Activated B cell treated with CpG ODN at 0.5 μM for 24 hours (primary cell): ENCODE measurements at places on chromosomes 5 and 9. TPM values are rescaled to one million over a fixed set of nuclear protein-coding genes. Genes with fewer than 3 reads are reported as not detected.
A peak's percentile ranks its signal among the peaks of the same experiment; 100 is the strongest.

- peaks cover 15% of the 10 kb centered on the region for H3K27me3 ChIP-seq
- no peak overlapping the region for H3K27ac ChIP-seq
- no peaks in the 10 kb centered on the region for H3K36me3 ChIP-seq
- no peak for DNase-seq
Observed at GRCh38 chr5:38515646-38516045, 40.8 kb downstream of the LIFR start.

GRCh38 chr5:14464671-14465070, 116.9 kb upstream of the OTULINL start:
- no peak for DNase-seq
- no peaks in the 10 kb centered on the region for H3K4me1 ChIP-seq
- no peaks in the 10 kb centered on the region for H3K27me3 ChIP-seq
- H3K4me3 ChIP-seq, result no peak overlapping the region
- H3K36me3 ChIP-seq, result peaks cover 88% of the 10 kb centered on the region

- DNase-seq, result no peak
- H3K4me1 ChIP-seq, result no peaks in the 10 kb centered on the region
Observed at GRCh38 chr9:88954066-88954465, 37.2 kb upstream of the S1PR3 start.

GRCh38 chr5:16933337-16933736, 2.8 kb downstream of the MYO10 start:
- H3K36me3 ChIP-seq, result no peaks in the 10 kb centered on the region
- peaks cover 23% of the 10 kb centered on the region for H3K4me1 ChIP-seq
- H3K27me3 ChIP-seq, result peaks cover 67% of the 10 kb centered on the region
- DNase-seq, result no peak

- no peak for DNase-seq
- no peak overlapping the region for H3K27ac ChIP-seq
- no peak overlapping the region for H3K4me3 ChIP-seq
- no peaks in the 10 kb centered on the region for H3K36me3 ChIP-seq
- H3K27me3 ChIP-seq, result no peaks in the 10 kb centered on the region
- no peaks in the 10 kb centered on the region for H3K4me1 ChIP-seq
Observed at GRCh38 chr9:25703701-25704357, 25.6 kb upstream of the TUSC1 start.

DNA sequence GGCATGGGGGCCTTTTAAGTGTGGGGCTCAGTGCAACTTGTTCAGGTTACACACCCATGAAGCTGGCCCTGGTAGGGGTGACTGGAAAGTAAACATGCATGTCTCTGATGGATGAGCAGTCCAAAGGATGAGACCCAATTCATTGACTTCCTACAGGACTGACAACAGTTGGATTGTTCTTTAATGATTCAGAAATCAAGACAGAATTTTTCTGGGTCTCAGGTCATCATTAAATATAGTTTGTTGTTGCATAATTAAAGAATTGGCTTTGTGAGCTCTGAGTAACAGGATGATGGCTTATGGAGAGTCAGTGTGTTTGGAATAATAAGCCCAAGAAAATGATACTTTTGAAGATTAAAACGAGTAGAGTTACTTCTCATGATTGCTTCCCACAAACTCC, 604.2 kb upstream of the CLINT1 start:
- no peak overlapping the region for H3K27ac ChIP-seq
- DNase-seq, result no peak
- H3K4me3 ChIP-seq, result no peak overlapping the region
- H3K27me3 ChIP-seq, result no peaks in the 10 kb centered on the region

- no peaks in the 10 kb centered on the region for H3K4me1 ChIP-seq
- DNase-seq, result no peak
- H3K27ac ChIP-seq, result no peak overlapping the region
- H3K4me3 ChIP-seq, result no peak overlapping the region
Observed at GRCh38 chr5:73591102-73591695, 25.7 kb downstream of the UTP15 start.

GRCh38 chr5:154359221-154359573, 86.6 kb upstream of the SAP30L start:
- no peaks in the 10 kb centered on the region for H3K4me1 ChIP-seq
- H3K36me3 ChIP-seq, result peaks cover 43% of the 10 kb centered on the region
- DNase-seq, result no peak
- no peak overlapping the region for H3K4me3 ChIP-seq

GRCh38 chr9:112104401-112104800, 70.7 kb downstream of the SUSD1 start:
- peaks cover 3% of the 10 kb centered on the region for H3K36me3 ChIP-seq
- H3K4me1 ChIP-seq, result peaks cover 57% of the 10 kb centered on the region
- no peak for DNase-seq
- peak overlapping the region; percentile 62 for H3K27ac ChIP-seq
- no peaks in the 10 kb centered on the region for H3K27me3 ChIP-seq

- DNase-seq, result no peak
- no peak overlapping the region for H3K4me3 ChIP-seq
- H3K27ac ChIP-seq, result no peak overlapping the region
- no peaks in the 10 kb centered on the region for H3K36me3 ChIP-seq
Observed at GRCh38 chr9:82101475-82101874, 112.9 kb downstream of the SPATA31D1 start.

GRCh38 chr9:27150746-27151406, 41.9 kb downstream of the TEK start:
- no peak overlapping the region for H3K27ac ChIP-seq
- peaks cover 1% of the 10 kb centered on the region for H3K27me3 ChIP-seq

GRCh38 chr9:133100506-133101355, 20.3 kb downstream of the RALGDS start:
- H3K36me3 ChIP-seq, result peaks cover 74% of the 10 kb centered on the region
- no peak for DNase-seq
- no peak overlapping the region for H3K4me3 ChIP-seq

DNA sequence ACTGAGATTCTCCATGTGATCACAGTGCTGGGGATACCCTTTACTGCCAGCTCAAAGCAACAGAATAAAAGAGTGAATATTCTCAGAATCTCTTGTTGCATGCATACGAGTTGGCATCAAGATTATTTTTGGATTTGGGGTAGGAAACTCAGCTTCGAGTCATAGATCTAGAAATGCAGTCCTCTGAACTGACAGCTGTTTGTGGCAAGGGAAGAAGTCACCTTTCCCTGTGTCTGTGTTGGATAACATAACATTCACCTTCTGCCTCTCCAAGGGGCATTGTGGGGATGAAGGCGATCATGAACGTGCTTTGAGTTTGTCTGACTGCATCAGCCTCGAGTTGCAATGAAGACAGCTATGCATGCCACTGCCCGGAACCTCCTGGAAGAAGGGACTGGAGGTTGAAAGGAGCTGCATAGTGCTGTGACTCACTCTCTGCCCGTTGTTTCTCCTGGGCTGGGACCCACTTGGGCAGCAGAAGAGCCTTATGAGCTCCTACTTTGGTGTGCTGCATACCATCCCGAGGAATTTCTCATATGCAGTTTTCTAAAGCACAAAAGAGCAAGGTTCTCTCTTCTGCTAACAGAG, 231.7 kb downstream of the ARHGAP26 start:
- H3K4me1 ChIP-seq, result peaks cover 82% of the 10 kb centered on the region
- DNase-seq, result no peak
- H3K4me3 ChIP-seq, result no peak overlapping the region
- H3K27ac ChIP-seq, result peak overlapping the region; percentile 94
- no peaks in the 10 kb centered on the region for H3K27me3 ChIP-seq

- no peaks in the 10 kb centered on the region for H3K27me3 ChIP-seq
- H3K4me1 ChIP-seq, result peaks cover 5% of the 10 kb centered on the region
- no peak for DNase-seq
- no peak overlapping the region for H3K27ac ChIP-seq
- no peak overlapping the region for H3K4me3 ChIP-seq
Observed at GRCh38 chr5:128111818-128112448, 28.4 kb downstream of the SLC12A2 start.

GRCh38 chr9:100534401-100534800, 43.5 kb upstream of the CAVIN4 start:
- no peak overlapping the region for H3K4me3 ChIP-seq
- H3K4me1 ChIP-seq, result no peaks in the 10 kb centered on the region
- no peak for DNase-seq
- H3K36me3 ChIP-seq, result no peaks in the 10 kb centered on the region
- H3K27ac ChIP-seq, result no peak overlapping the region

- H3K4me3 ChIP-seq, result peak overlapping the region; percentile 72
- no peak overlapping the region for H3K27ac ChIP-seq
- H3K27me3 ChIP-seq, result peaks cover 21% of the 10 kb centered on the region
- no peaks in the 10 kb centered on the region for H3K36me3 ChIP-seq
- peaks cover 16% of the 10 kb centered on the region for H3K4me1 ChIP-seq
Observed at GRCh38 chr5:61625681-61626621, 293.9 kb downstream of the ZSWIM6 start.

- DNase-seq, result no peak
- peaks cover 41% of the 10 kb centered on the region for H3K27me3 ChIP-seq
- H3K27ac ChIP-seq, result no peak overlapping the region
Observed at GRCh38 chr5:1011226-1011631, 2.6 kb downstream of the NKD2 start.

GRCh38 chr5:176188085-176188484, 50.1 kb upstream of the SIMC1 start:
- DNase-seq, result no peak
- H3K36me3 ChIP-seq, result no peaks in the 10 kb centered on the region

- no peaks in the 10 kb centered on the region for H3K4me1 ChIP-seq
- no peaks in the 10 kb centered on the region for H3K27me3 ChIP-seq
- H3K4me3 ChIP-seq, result no peak overlapping the region
- H3K27ac ChIP-seq, result no peak overlapping the region
Observed at GRCh38 chr5:167247816-167248215, 1043.6 kb upstream of the WWC1 start.

DNA sequence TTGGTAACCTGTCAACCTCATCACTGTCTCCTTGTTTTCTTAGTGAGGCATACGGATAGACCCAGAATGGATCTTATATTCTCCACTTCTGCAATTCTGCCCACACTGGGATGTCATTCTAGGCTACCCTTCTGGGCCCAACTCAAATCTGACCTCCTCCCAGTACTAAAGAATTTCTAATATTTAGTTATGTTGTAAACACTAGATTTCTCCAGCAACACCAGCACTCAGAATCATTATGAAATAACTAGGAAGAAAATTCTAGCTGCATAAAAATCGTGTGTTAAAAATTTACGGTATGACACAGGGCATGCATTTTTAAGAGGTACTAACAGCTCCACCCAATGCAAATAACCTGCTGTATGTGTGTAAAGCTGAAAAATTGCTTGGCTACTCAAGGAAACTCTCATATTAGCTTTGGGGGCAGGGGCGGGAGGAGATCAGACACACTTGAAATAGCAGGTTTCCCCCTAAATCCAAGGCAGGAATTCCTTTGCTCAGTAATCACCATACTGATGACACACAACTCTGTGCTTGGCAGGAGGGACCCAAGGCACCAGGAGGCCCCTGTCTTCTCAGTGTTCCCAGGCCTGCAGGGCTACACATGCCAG, 27.3 kb downstream of the MACROH2A1 start:
- H3K36me3 ChIP-seq, result peaks cover 85% of the 10 kb centered on the region
- DNase-seq, result no peak
- no peak overlapping the region for H3K27ac ChIP-seq
- peaks cover 20% of the 10 kb centered on the region for H3K4me1 ChIP-seq
- H3K4me3 ChIP-seq, result no peak overlapping the region

DNA sequence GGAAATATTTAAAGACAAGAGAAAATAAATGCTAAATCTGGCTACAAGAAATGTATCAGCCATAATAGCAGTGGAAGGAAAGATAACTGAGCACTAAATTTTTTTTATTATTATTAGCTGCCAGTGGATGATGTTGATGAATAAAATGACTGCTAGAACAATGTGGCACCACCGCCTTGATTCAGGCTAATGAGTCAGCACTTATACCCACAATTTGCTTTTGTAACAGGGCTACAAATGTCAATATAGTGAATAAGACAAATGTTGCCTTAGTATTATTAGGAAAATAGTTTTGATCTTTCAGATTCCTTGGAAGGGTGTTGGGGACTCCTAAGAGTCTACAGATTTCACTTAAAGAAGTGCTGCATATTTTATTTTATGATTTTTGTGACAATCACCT, 555.2 kb upstream of the GRAMD2B start:
- H3K36me3 ChIP-seq, result no peaks in the 10 kb centered on the region
- no peak overlapping the region for H3K4me3 ChIP-seq

GRCh38 chr9:113508111-113508749, 44.7 kb downstream of the RGS3 start:
- no peak overlapping the region for H3K4me3 ChIP-seq
- DNase-seq, result no peak
- H3K36me3 ChIP-seq, result no peaks in the 10 kb centered on the region
- H3K27me3 ChIP-seq, result no peaks in the 10 kb centered on the region
- H3K4me1 ChIP-seq, result peaks cover 12% of the 10 kb centered on the region
- no peak overlapping the region for H3K27ac ChIP-seq

DNA sequence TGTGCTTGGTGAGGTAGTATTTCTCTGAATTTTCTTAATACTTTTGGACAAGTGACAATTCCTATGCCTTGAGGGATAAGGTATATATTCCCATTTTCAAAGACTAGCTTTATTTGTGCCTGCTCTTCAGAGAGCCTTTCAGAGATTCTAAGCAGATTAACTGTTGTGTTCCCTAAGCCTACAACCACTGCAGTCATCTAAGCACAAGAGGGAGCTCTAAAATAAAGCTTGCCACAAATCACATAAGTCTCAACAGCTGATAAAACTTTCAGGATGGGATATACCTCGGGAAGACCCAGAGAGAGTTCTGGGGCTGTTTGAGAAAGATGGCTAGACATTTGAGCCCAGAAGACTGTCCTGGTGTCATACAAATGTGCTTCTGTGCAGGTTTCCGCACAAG, 157.3 kb downstream of the CYLC2 start:
- no peaks in the 10 kb centered on the region for H3K4me1 ChIP-seq
- DNase-seq, result no peak
- no peak overlapping the region for H3K27ac ChIP-seq
- no peaks in the 10 kb centered on the region for H3K36me3 ChIP-seq

DNA sequence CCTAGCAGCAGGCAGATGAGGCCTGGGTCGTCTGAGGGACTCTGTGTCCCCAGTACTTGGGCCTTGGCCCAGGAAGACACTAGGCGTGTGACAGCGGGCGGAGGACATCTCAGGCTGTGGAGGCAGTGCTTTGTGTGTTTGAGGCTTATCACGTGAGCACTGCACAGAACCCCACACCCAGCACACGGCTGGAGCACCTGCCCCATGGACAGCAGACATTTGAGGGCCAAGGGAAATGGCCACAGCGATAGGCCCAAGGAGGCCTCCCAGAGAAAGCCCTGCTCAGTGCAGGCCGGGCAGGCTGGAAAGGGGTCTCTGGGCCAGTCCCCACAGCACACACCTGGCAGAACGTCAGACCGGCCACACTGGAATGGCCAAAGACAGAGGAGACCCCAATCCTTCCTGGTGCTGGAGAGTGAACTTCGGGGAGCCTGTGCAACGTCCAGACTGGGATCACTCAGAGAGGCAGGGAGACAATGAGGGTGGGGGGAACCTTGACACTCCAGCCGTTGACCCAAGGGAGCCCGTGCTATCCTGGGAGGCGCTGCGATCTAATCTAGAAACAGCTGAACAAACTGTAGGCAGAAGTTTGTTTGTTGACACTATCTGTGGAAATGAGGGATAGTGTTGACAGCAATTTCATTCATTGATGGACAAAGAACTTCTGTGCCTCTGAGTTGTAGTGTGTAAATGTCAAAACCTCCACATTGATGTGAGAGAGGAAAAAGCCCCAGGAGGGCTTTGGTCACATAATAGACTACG, 19.6 kb upstream of the FLT4 start:
- no peak overlapping the region for H3K4me3 ChIP-seq
- H3K36me3 ChIP-seq, result no peaks in the 10 kb centered on the region
- H3K4me1 ChIP-seq, result peaks cover 8% of the 10 kb centered on the region
- H3K27ac ChIP-seq, result no peak overlapping the region
- no peak for DNase-seq

Gene WDR38
- not detected in 2 replicates for total RNA-seq

Gene SGCD
- total RNA-seq, result not detected in 2 replicates

Gene ARSK
- total RNA-seq, result 2.3 and 2.9 TPM in 2 replicates

Gene MLANA
- total RNA-seq, result not detected in 2 replicates

Gene SPEF2
- total RNA-seq, result 2.4 and 3.7 TPM in 2 replicates

Gene SOX30
- total RNA-seq, result 0.37 and 0.47 TPM in 2 replicates

Gene HSPB3
- not detected in 2 replicates for total RNA-seq

Gene MCTP1
- 0.86 and 1.9 TPM in 2 replicates for total RNA-seq
